ENCODE measurements at places on chromosomes 7 and 10.

DNA sequence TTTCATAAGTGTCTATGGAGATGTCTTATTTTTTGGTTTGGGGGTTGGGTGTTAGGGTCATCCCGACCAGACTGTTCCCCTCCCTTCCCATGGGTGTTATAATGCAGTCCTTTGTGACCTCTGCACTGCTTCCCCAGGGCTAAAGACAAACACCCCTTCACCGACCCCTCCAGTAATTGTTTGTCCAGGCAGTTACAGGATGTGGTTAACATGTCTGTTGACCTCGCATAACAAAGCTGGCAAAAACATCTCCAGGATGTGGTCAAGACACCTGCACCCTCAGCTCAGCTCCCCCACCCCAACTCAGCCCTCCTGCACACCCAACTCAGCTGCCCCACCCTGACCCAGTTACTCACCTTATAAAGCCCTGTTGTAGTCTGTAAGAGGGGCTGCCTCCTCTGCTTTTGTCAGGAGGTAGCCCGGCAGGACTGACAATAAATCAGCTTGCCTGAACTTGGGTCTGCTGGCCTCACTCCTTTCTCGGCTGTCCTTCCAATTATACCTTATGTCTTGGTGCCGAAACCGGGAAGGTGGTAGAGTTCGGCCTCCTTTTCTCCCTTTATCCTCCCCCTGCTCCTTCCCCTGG lies 102.2 kb downstream of the ZNF92 start:
- DNase-seq = no peak

DNA sequence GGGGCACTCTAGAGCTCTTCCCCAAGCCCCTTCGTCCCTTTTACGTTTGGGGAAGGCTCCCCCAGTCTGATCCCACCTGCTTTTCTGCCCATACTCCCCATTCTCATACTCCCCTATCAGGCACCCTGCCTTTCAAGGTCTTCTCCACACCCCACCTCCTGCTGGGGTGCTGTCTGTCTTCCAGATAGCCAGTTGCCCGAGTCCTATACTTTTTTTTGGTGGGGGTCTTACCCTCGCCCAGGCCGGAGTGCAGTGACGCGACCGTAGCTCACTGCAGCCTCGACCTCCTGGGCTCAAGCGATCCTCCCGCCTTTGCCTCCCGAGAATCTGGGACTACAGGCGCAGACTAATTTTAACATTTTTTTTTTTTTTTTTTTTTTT lies 775 bp upstream of the ABHD11 start:
- no peak for DNase-seq

GRCh38 chr7:93944673-93945072 lies 23.1 kb downstream of the GNG11 start:
- DNase-seq = no peak

DNA sequence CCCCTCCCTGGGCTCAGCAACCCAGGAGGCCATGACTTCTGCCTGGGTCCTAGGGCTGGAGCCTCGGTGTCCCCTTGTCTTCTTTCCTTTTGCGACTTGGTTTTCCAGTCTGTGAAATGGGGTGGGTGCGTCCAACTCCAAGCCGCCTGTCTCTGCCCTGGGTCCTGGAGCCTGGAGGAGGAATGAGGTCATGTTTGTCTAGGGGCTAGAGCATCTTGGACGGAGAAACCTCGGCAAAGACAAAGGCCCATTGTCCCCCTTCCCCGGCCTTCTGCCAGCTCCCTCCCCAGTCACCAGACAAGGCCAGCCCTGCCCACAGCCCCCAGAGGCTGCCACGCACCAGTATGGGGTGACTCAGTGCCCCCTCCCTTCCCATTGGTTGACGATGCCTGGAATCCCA lies 39.8 kb upstream of the ELN start:
- DNase-seq = no peak

- DNase-seq = no peak
These were observed 3.2 kb downstream of the HHEX start for GRCh38 chr10:92692697-92693533.

- no peak for DNase-seq
These were observed 25.3 kb downstream of the SLC29A3 start for GRCh38 chr10:71344154-71344925.

- DNase-seq = no peak
These were observed 39.5 kb downstream of the GARS1 start for GRCh38 chr7:30634193-30634626.

GRCh38 chr7:36430186-36430585 lies 40.5 kb downstream of the ANLN start:
- no peak for DNase-seq

DNA sequence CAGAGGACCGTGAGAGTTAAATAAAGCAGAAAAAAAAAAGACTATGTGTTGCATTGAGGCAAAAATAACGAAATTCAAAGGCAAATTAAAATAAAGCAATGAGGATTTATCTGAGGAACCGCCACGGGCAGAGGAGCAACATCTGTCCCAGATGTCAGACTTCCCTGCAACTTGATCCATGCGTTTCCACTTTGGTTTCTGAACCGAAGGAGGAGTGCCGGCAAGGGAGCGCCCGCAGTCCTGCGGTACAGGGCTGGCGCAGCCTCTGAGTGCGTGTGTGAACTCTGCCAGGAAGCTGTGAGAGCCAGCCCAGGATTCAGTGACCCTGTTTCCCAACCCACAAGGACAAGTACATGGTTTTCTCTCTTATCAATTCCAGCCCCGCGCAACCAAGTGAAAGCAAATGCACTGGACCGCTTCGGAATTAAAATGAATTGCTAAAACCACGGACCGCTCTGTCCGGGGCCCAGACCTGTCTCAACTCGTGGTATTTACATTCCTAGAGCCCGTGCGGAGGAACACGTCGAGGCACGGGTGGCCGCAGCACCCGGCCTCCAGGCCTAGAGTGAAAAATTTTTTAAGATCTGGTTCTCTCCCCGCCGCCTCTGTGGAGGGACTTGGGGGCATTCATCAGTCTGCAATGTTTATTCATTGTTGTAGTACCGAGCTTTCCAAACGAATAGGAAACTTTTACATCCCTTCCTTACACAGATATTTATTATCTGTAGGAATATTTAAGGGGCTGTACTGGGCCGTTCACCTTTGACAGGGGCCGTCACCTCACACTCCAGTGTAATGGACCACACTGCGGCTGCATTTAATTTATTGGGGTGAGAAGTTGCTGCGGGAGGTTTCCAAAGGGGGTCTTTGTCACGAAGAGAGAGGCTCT lies 291.5 kb upstream of the NFE2L3 start:
- DNase-seq = peak; percentile 52

GRCh38 chr10:52481986-52482555 lies 168.0 kb downstream of the DKK1 start:
- DNase-seq = no peak

- no peak for DNase-seq
These were observed 22.0 kb downstream of the ITGB8 start for GRCh38 chr7:20352573-20353306.

DNA sequence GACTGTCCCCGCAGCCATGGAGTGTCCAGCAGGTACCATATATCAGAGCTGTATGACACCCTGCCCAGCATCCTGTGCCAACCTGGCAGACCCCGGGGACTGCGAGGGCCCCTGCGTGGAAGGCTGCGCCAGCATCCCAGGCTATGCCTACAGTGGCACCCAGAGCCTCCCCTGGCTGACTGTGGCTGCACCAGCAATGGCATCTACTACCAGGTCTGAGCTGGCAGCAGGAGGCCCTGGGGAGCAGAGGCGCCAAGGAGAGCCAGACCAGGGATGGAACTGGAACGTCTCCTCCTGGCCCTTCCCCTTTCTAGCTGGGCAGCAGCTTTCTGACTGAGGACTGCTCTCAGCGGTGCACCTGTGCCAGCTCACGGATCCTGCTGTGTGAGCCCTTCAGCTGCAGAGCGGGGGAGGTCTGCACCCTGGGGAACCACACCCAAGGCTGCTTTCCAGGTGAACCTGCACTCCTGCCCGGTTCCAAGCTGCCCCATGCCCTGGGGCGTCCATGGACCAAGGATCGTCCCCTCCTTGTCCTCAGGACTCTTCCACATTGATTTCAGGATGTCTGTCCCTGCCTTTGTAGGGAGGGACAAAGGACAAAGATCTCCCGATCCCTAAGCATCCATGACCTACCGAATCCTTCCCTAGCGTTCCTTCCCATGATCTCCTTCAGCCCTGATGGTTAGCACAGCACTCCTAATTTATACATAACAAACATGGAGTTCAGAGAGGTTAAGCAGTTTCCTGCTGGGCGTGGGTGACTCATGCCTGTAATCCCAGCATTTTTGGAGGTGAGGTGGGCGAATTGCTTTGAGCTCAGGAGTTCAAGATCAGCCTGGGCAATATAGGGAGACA lies 33.3 kb downstream of the EPHB4 start:
- DNase-seq = no peak

DNA sequence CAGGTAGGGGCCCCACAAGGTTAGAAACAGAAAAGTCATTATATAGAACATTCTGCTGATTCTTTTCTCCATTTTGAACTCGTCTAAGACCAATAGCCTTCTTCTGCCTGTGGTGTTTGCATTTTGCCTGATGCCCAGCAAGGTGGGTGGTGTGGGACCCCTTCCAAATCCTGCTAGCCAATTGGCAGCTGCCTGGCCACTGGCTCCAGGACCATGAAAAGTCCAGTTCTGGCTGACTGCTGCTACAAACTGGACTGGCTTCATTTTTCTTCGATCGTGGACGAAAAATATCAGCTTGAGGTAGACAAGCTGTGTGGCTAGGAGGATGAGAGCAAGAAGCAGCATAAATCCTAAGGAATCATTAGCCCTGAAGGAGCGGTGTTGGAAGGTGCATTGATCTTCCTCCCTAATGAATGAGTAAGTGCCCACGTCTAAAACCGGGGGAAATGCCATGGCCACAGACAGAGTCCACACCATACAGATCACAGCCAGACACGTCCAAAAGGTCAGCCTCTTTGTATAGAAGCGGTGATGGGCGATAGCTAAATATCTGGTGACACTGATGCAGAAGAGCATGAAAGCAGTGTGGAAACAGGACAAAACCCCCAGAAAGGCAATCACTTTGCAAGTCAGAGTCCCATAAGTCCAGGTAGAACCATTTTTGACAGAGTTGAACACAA lies 2.7 kb downstream of the GPR85 start:
- DNase-seq = no peak

DNA sequence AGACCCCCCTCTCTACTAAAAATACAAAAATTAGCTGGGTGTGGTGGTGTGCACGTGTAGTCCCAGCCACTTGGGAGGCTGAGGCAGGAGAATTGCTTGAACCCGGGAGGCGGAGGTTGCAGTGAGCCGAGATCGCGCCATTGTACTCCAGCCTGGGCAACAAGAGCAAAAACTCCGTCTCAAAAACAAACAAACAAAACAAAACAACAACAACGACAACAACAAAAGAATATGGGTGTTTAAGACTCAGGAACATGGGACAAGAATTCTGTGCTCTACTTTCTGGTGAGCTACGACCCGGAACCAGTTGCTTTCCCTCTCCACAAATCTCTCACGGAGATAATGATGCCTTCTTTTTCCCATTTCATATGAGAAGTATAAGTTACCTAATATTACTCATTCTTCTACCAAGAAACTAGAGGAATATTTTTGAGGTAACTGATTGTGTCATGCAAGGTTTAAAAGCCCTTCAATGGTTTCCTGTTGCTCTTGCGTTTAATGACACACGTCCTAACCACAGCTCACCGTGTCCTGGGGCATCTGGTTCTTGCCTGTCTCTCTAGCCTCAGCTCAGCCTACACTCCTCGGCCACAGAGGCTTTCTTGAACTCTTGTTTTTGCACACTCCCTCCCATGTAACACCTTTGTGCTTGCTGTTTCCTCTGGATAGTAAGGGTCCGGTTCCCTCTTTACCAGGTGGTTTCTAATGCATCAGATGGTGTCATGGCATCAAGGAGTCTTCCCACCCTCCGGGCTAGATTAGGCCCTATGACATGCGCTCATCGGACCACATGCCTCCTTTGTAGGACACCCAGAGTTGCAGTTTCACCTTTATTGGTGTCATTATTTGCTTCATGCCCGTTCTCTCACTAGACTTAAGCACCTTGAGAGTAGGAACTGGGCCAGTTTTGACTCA lies 67.5 kb downstream of the PFKFB3 start:
- no peak for DNase-seq
